Endothelial cell of coronary artery (primary cell): ENCODE measurements at places on chromosomes 1 and 21. TPM values are rescaled to one million over a fixed set of nuclear protein-coding genes. Genes with fewer than 3 reads are reported as not detected.

The VHLL gene
- 0.09 TPM in 1 of 2 replicates, not detected in the other for total RNA-seq

The COL24A1 gene
- 0.09 TPM in 2 replicates for total RNA-seq

The MAP3K21 gene
- total RNA-seq, result 0.27 and 0.38 TPM in 2 replicates

The DCST2 gene
- 0.09 TPM in 1 of 2 replicates, not detected in the other for total RNA-seq

The DCST1 gene
- not detected in 2 replicates for total RNA-seq
